Femur (tissue), 1 donor: ENCODE measurements at places on chromosomes 13 and 19.

GRCh38 chr13:58960888-58961287 lies 1202.8 kb downstream of the DIAPH3 start:
- no peak for DNase-seq

GRCh38 chr19:8129061-8129618 lies 20.3 kb downstream of the FBN3 start:
- DNase-seq, result no peak

DNA sequence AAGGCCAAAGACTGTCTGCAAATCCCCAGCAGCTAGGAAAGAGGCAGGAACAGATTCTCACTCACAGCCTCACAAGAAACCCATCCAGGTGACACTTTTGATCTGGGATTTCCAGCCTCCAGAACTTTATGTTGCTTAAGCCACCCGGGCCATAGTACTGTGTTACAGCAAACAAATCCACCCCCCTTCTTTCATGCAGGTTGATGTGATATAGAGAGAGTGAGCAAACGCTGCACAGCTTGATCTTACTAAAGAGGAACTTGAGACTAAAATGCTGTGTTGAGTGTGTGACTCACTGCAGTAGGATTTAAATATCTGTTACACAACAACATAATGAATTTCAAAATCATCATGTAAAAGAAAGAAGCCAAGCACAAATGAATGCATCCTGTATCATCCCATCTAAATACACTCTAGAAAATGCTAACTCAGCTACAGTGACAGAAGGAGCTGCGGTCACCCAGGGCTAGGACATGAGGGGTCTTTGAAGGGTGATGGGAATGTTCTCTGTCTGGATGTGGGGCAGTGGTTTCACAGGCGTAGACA lies 32.2 kb downstream of the RCBTB2 start:
- DNase-seq, result no peak

DNA sequence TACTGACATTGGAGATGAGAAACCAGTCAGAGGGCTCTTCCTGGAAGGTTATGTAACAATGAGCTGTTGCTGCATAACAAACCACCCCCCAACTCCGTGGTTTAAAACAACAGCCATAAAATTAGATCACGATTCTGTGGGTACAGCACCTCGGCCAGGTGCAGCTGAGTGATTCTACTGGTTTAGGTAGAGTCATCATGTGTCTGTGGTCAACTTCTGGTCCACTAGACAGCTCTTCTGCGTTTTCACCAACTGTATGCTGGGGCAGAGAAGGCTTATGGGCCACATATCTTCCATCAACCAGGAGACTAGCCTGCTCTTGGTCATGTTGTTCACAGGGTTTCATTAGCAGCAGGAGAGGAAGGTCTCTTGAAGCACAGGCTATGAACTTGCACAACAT lies 585.5 kb downstream of the KCTD12 start:
- DNase-seq, result no peak

DNA sequence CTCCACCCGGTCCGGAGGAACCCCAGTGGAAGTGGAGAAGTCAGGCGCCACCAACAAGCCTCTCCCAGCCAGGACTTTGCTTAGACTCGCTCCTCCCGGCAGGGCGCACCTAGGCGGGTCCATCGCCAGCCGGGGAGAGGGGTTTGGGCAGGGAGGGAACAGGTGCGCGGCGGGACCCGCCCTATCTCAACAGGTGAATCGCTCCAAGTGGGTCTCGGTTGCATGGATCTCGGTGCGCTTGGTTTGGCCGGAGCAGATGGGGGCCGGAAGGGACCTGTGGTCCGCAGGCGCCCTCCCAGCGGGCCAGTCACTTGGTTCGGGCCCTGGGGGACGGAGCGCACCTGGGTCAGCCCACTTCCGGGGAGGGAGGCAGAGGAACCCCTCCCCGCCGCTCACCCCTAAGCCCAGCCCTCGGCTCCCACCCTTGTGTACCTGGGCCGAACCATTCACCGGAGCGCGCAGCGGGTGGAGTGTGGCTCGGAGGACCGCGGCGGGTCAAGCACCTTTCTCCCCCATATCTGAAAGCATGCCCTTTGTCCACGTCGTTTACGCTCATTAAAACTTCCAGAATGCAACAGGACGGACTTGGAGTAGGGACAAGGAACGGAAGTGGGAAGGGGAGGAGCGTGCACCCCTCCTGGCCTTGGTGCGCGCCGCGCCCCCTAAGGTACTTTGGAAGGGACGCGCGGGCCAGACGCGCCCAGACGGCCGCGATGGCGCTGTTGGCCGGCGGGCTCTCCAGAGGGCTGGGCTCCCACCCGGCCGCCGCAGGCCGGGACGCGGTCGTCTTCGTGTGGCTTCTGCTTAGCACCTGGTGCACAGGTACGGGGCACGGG lies at the start of gene LSR:
LSR (plus strand) TSS at position 693 of the 836 bp plus-strand sequence; CDS start at position 714, 21 bp downstream.
- no peak for DNase-seq

GRCh38 chr19:29845574-29846176 lies 33.9 kb downstream of the CCNE1 start:
- DNase-seq, result peak; percentile 62

GRCh38 chr13:84985860-84986259 lies 813.4 kb downstream of the SLITRK6 start:
- DNase-seq, result no peak
